ENCODE measurements at places on chromosomes 6 and 20.

GRCh38 chr6:13952101-13952500 lies 27.3 kb downstream of the RNF182 start:
- no peak for DNase-seq

- DNase-seq, result no peak
These were observed 248.3 kb downstream of the GRM1 start for GRCh38 chr6:146277142-146277541.

- DNase-seq, result no peak
These were observed 88.0 kb downstream of the PRND start for GRCh38 chr20:4809707-4810106.

GRCh38 chr6:139370283-139370998 lies 4.0 kb downstream of the CITED2 start:
- peak; percentile 37 for DNase-seq

DNA sequence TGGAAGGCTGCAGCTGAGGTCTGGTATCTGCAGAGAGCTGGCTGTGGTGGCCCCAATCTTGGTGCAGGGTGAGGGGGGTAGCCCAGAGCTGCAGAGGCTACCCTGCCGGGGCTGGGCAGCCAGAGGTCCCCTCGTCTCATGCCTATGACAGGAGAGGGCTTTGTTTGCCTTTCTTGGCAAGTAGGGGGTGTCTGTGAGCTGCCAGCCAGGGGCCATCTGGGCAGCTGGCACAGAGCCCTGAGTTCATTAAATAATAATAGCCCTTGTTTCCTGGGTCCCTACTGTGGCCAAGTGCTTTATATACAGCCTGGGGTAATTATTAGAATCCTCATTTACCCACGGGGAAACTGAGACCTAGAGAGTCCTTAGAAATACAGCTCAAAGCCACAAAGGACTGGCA lies 66.6 kb downstream of the EZR start:
- no peak for DNase-seq

- no peak for DNase-seq
These were observed 12.4 kb upstream of the NPBWR2 start for GRCh38 chr20:64119681-64120341.

GRCh38 chr6:128078276-128078675 lies 177.4 kb upstream of the THEMIS start:
- no peak for DNase-seq

DNA sequence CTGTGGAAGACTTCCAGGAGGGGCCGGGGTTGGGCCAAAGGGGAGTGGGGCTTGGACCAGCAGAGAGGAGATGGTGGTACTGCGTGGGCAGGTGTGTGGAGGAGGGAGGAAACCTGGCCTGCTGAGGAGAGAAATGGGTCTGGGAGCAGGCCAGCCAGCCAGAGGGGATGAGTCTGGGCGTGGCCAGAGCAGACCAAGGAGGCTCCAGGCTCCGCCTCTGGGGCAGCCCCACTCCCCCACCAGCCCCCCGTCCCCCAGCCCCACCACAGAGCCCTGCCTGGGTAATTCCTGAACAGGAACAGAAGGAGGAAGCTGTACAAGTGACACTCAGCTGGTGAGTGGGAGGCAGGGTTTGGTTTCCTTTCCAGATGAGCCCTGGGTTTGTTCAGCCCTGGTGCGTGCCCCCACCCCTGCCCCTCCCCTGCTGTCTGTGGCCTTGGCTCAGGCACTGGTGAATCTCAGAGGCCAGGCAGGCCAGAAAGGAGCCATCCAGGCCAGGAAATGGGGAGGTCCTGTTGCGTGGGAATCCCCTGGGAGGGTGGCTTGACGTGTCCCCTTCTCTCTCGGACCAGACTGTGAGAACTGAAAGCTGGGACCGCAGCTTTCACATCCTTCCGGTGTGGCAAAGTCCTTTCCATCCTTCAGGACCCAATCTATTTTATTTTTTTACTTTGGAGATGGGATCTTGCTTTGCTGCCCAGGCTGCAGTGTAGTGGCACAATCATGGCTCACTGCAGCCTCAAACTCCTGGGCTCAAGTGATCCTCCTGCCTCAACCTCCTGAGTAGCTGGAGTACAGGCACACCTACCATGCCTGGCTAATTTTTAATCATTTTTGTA lies 9.4 kb upstream of the SRC start:
- DNase-seq, result peak; percentile 61

DNA sequence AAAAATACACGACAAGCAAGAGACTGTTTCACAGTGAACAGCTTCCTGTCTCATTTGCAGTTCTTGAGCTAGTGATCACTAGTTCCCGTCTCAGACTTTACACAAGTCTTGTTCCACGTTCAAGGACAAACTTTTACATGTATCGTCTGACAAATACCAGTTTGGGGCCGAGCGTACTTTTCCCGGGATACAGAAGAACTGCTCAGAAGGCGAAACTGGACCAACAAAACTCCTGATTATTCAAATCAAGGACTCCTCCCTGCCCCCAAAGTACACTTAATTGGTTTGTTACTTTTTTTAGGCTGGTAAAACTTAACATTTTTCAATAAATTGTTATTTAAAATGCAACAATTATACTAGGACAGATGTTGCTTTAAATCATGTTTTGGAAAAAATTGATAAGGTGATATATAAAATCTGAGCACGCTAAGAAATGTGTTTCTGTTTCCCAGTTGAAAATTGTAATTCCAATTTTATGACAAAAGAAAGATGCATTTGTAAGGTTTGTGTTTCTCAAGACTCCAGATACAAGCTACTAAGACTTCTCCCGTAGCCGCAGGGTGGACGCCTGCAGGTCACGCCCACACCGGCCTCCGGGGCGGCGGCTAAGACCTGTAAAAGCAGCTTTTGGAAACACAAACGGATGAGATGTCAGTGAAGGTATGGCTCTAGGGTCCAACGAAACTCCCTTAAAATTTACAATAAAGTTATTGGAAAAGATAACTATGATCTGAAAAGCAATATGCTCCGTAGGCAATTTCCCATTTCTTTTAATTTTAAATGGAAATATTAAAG lies 16.8 kb upstream of the TCFL5 start:
- no peak for DNase-seq

DNA sequence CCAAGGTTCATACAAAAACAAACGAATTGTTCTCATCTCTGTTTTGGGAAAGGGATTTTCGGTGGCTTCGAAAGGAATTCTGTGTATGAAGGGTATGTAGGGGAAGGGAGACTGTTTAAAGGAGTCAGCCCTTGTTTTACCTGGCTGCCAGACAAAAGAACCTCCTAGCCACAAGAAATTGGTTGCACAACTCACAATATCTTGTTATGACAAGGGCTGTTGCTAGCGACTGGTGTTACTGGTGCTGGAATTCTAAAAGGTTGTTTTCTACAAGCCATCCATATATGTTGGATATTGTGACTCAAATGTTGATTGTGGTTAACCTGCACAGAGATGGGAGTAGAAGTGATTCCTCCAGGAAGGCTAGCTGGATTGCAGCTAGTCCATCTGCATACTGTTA lies 34.6 kb upstream of the CITED2 start:
- peak; percentile 48 for DNase-seq

GRCh38 chr20:60691966-60692615 lies 560.0 kb upstream of the CDH4 start:
- no peak for DNase-seq

GRCh38 chr6:11491596-11492463 lies 45.7 kb upstream of the TMEM170B start:
- DNase-seq, result no peak

DNA sequence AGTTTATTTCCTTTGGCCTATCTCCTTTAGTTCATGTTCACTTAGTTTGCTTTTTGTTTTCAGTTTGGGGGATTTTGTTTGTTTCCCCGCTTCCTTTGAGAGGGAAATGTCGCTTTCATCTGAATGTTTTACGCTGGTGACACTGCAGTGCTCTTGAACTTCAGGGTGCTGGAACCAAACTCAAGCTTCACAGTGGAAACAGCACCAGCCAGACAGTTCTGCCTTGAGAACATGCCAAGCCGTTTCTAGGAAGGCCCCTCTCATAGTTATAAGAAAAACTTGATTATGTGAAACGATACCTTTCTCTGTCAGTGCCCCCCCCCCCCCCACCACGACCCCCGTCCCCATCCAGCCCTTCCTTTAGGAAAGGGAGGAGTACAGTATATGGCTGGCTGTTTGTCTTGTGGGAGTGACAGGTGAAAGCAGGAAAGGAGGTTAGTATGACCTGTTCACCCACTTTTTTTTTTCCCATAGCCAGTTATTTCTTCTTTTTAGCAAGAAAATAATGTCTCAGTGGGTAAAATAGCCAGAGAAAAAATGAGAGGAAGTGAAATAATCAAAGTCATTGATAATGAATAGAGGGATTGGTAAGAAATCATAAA lies 130.1 kb downstream of the LRRC1 start:
- DNase-seq, result no peak

- DNase-seq, result peak; percentile 58
These were observed 39.6 kb downstream of the VEGFA start for GRCh38 chr6:43809417-43810305.

- no peak for DNase-seq
These were observed 2.4 kb downstream of the OSER1 start for GRCh38 chr20:44208165-44208564.

GRCh38 chr6:127342946-127343808 lies at the start of gene ECHDC1:
Gene ECHDC1 (minus strand): TSS chr6:127343609. CDS start chr6:127331028, 12,581 bp downstream.
- DNase-seq, result peak; percentile 43

DNA sequence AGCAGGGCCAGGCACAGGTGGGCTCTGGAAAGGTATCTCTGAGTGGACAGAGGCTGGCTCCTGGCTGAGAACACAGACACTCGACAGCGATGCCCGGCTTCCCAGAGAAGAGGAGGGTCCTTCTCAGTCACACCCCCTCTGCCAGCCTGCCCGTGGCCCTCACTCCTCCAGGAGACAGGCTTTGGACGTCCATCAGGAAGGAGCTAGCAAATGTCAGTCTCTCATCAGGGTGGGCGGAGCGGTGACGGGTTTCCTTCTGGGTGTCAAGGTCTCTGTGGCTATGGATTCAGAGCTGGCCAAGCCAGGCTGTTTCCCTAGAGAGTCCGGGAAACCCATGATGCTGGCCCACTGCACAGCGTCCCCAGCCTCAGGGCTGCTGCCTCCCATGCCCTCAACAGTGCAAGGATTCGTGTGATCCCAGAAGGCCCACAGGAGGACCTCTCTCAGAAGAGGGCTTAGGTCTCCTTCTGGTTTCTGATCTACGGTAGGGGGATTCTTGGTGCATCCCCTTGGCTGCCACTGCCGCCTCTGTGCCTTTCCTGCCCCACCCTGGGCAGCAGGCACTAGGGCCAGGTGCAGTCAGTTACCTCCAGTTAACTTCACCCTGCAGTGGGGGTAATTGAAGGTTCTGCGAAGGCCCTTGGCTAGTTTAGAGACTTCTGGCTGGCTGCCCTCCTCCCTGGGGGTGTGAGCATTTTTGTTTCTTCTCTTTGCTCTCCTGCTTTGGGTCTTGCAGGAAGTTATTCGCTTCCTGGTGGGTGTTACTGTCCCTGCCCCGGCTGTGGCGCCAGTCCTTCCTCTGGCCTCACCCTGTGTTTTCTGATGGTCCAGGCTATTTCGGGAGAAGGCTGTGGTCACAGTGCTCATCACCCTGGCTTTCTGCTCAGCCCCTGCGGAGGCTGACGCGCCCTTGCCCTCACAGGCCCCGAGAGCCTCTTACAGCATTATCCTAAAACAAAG lies 80.2 kb downstream of the CDH4 start:
- no peak for DNase-seq

- DNase-seq, result no peak
These were observed 316.0 kb downstream of the TFAP2C start for GRCh38 chr20:56945057-56945456.

- no peak for DNase-seq
These were observed 9.4 kb upstream of the FRMD1 start for GRCh38 chr6:168088161-168089053.

DNA sequence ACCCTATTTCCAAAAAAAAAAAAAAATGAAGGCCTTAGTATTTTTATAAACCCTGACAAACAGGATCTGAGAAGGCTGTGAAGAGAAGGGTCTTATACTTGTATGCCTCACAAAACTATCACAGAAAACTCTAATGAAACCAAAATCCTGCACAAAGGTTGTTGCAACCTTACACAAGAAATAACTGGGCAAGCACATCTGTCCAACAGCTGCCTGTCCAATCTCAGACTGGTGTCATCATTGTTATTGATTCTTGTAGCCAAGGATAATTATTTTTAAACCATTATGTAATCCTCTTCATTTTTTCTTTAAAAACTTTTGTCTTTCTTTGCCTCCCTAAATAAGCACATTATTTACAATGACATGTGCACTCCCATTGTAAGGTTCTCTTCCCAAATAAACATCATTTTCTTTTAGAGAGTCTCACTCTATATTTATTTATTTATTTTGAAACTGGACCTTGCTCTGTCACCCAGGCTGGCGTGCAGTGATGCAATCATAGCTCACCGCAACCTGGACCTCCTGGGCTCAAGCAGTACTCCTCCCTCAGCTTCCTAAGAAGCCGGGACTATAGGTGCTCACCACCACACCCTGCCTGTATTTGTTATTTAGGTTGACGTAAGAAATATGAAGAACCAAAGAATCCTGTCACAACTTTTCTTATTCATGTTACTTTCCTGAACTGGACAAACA lies 697.1 kb downstream of the DOK5 start:
- no peak for DNase-seq

GRCh38 chr20:14148042-14148441 lies 152.7 kb downstream of the MACROD2 start:
- no peak for DNase-seq

DNA sequence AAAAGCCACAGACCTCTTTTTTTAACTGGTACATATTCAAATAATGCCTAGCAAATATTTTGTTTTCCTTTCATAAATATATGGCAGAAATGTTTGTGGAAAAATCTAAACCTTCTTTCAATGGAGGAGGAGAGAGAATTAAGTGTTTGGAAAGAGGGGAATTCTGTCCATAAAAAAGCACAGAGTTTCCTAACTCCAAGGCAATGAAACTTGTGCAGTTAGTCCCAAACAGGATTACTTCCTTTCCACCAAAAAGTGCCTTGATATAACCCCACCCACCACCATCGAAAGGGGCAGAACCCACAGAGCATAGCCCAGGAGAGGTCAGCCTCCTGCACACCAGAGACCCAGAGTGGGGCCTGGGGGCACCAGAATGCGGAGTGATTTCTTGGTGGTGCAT lies 106.3 kb downstream of the OGFRL1 start:
- no peak for DNase-seq

DNA sequence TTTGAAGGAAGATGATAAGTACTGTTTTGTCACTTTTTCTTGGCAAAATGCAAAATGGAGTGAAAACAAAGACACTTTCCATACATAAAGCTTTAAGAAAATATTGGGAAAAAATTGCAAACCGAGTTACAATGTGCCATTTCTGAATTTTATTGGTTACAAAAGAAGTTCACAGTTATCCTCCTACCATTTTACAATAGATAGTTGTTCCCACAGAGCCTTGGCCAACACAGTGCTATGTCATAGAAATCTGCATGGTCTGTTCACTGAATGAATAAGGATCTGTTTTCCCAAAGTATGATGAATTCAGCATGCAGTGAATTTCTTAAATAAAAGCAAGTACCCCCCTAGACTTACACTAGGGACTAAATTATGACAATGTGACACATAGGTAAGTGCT lies 268.2 kb upstream of the POU3F2 start:
- DNase-seq, result no peak

DNA sequence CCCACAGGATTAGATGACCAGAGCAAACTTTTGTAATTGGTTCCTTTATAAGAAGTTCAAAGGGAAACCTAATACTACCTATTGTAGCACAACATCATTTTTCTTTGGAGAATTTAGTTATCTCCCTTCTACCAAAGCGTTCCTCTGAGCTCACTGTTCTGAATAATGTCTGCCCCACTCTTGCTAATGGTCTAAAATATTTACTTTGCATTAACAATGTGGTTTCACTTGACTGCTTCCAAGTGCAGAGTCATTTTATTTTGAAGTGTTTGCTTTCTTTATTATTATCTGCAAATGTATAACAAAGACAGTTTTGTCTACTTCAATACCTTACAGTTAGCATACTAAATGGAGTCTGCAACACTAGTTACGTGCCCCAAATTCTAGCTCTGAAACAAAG lies 15.0 kb downstream of the TRAPPC3L start:
- peak; percentile 25 for DNase-seq

- DNase-seq, result no peak
These were observed 862 bp upstream of the SOBP start for GRCh38 chr6:107488875-107489635.
